ENCODE measurements at places on chromosomes 1 and 21.

GRCh38 chr1:169201084-169201619 lies 94.7 kb downstream of the ATP1B1 start:
- no peak for DNase-seq

DNA sequence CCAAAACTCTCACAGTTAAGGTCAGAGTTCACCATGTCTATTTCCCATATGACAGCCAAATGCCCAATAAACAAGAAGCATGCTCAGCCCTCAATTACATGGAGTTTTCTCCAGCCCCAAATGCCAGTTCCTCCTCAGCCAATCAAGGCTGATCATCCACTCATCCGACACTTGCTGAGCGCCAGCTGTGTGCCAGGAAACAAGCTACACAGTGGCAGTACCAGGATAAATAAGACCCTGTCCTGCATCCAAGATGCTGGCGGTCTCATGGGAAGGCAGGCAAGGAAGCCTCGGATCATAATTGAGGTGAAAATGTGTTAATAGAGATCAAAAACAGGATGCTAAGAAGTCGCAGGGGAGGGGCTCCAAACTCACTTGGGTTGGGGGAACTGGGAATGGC lies 7.7 kb downstream of the ZBTB17 start:
- no peak for DNase-seq

GRCh38 chr1:37556712-37557196 lies at the start of gene DNALI1:
DNALI1 (plus strand) TSS chr1:37556940; CDS start chr1:37556995, 55 bp downstream.
- DNase-seq: peak; percentile 44

DNA sequence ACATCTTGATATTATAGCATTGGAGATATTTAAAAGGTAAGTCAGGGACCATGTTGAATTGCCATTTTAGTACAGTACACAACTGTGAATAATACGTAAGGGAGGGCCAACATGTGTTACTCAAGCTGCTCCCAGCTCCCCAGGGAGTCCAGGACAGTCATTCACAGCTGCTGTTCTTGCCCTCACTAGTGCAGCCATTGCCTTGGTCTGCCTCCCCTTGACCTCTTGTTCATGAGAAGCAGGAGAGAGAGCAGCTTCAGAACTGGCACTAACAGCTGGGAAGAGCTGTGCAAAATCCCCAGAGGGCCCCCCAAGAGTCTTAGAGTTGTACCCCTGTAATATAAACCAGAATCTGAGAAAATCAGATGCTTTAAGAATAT lies 16.4 kb downstream of the TCEANC2 start:
- DNase-seq: no peak

- DNase-seq: peak; percentile 15
These were observed 38.9 kb downstream of the LEPR start for GRCh38 chr1:65459397-65459768.

- no peak for DNase-seq
These were observed 14.4 kb upstream of the PSMG1 start for GRCh38 chr21:39197448-39198233.

DNA sequence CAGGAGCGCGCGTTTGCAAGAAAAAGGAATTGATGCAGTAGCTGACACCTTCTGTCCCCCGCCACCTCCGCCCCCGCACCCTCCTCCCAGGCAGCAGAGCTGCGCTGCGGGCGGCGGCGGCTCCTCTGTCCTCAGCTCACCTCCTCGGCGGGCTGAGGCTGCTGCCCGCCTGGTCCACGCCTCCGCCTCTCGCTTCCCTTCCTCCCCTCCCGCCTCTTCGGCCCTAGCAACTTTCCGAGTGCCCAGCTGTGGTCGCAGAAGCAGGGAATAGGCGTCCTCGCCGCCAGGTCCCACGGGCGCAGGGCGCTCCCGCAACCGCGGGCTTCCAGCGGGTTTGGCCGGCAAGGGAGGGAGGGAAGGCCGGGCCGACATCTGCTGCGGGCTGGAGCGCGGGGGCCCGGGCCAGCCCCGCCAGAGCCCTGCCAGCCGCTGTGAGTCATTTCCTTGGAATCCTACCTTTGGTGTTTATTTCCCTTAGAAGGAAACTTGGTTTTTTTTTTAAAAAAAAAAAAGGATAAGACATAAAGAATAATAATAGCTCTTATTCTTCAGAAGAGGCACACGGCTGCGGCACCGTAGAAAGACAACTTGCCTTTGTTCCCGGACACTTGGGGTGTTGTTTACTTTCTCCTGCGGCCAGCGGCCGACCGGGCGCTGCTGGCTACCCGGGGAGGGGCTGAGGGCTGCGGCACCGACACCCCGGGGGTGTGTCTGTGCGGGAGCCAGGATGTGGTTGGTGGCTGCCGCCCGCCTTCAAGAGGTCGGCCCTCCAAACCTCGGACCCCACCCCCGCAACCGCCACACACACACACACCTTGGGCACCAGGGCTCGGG lies 1.1 kb downstream of the SERTAD4 start:
- DNase-seq: peak; percentile 51

- no peak for DNase-seq
These were observed 120.6 kb downstream of the LYPLAL1 start for GRCh38 chr1:219294251-219294650.

GRCh38 chr1:39653546-39654031 lies 14.1 kb upstream of the HEYL start:
- DNase-seq: peak; percentile 57

DNA sequence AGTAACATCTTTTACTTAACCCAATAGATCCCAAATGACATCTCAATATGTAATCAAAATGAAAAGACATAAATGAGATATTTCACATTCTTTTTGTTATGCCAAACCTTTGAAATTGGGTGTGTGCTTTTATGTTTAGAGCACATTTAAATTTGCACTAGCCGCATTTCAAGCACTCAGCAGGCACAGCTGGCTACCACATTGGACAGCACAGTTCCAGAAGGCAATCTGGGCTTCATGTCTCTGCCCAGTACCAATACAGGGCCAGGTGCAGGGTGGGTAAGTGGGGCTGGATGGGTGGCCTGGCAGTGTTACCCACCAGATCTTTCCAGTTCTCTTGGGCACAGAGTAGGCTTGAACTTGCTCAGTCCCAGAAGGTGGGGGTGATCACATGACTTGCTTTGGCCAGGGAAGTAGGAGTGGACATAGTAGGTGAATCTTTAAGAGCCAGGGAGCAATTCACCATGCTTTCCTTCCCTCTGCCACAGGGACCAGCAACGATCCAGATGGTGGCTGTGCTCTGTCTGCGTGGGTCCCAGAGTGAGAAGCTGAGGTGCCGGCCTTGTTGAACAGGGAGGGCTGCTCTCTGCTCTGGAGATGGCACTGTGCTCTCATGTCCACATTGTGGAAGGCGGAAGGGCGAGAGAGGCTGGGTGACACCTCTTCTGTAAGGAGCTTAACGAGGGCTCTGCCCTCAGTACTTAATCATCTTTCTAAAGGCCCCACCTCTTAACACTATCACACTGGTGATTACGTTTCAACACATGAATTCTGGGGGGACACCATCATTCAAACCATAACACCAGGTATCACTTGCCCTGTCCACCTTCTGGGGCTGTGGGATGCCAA lies 261.4 kb downstream of the GRIK3 start:
- no peak for DNase-seq

- DNase-seq: no peak
These were observed 85.3 kb upstream of the ARHGAP29 start for GRCh38 chr1:94322696-94323095.

GRCh38 chr1:22328331-22329147 lies 123.1 kb upstream of the ZBTB40 start:
- no peak for DNase-seq

DNA sequence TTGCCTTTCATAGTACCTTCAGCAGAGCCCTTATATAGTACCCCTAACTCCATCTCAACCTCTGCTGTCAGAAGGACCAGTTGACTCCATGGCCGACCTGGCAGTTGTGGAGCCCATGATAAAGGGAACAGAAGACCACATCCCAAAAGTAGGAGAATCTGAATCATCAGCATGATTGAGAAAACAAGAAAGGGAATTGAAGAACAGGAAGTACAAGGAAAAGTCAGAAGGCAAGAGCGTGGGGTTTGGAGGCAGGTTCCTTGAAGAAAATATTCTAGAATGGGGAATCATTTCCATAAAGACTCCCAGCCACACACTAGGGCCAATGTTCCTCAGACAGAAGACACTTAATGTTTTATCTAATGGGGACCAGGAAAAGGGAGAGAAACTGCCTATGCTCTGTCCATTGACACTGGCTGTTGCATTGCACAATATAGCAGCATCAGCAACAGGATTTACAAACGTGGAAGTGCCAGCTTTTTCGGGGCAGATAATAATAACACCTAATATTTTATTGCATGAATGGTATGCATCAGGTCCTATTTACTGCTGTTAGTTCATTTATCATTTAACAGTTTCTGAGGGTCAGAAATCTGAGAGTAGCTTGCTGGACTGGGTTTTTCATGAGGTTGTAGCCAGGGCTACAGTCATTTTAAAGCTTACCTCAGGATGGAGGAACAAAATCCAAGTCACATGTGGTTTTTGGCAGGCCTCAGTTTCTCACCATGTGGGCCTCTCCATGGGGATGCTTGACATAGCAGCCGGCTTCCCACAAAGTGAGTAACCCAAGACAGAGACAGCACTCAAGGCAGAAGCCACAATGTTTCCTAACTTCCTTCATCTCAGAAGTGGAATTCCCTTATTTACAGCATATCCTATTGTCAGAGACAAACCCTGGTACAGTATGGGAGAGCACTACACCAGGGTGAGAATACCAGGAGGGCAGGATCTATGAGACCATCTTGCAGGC lies 483.4 kb downstream of the PLPP3 start:
- no peak for DNase-seq

GRCh38 chr1:172960019-172960418 lies 90.7 kb downstream of the TNFSF18 start:
- DNase-seq: no peak

DNA sequence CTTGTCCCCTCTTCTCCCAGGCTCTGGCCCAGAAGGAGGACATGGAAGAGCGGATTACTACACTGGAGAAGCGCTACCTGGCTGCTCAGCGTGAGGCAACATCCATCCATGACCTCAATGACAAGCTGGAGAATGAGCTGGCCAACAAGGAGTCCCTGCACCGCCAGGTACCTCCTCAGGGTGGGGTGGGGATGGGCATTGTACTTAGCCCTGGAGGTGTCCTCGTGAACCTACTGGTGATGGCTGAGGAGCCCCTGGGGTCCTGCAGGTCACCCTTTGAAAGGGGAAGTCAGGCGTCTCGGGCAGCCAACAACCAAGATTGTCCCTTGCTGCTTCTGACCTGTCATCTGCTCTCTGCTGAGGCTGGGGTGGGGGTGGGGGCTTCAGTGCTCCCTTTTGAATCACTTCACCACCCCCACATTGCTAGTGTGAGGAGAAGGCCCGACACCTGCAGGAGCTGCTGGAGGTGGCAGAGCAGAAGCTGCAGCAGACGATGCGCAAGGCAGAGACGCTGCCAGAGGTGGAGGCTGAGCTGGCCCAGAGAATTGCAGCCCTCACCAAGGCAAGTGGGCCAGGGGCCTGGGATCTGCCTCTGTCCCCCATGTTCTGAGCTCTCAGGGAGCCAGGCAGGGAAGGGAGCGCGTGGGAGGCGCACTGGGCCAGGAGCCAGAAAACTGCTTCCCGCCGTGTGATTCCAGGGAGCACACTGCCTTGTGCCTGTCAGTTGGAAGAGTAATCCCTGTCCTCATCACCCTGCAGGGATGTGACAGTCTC lies 19.7 kb downstream of the PPFIA4 start:
- DNase-seq: no peak

GRCh38 chr1:11354893-11355553 lies 82.0 kb downstream of the UBIAD1 start:
- no peak for DNase-seq

- DNase-seq: no peak
These were observed 13.9 kb downstream of the DMAP1 start for GRCh38 chr1:44227211-44227610.

- no peak for DNase-seq
These were observed 6.7 kb downstream of the SLC19A1 start for GRCh38 chr21:45535341-45536081.

- DNase-seq: no peak
These were observed 7.9 kb downstream of the HLX start for GRCh38 chr1:220887202-220887519.

- no peak for DNase-seq
These were observed 168.5 kb upstream of the RUNX1 start for GRCh38 chr21:35217504-35218060.

DNA sequence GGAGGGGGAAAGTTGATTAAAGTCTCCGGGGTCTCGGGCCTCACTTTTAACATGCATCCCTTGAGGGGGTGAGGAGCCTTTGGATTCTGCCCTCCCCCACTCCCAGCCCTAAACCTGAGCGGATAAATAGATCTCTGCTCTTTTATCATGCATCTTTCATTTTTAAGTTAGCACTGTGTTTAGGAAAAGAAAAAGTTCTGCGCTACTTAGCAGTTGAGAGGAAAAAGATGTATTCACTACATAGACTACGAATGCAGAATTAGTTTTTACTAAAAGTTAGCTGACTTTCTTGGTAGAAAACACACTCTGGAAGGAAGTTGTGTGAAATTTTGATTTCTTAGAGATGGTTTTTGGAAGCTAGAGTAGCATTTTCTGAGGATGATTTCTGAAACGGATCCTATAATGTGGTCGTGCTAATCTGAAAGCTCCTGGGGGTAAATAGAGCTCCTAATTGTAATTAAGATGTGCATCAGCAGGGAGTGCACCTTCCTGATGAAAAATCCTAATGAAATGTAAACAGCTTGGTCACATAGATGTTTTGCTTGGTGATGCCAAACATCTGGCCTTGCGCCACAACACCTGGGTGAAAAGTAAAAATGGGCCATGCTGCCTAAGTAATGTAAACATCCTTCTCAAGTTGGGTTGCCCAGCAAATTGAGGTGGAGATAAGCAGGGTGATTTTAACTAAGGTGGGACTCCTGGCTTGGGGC lies 1.8 kb downstream of the ROR1 start:
- no peak for DNase-seq

GRCh38 chr1:94070865-94071264 lies 50.1 kb downstream of the ABCA4 start:
- DNase-seq: no peak

- DNase-seq: no peak
These were observed 6.0 kb downstream of the TATDN3 start for GRCh38 chr1:212797681-212798080.

DNA sequence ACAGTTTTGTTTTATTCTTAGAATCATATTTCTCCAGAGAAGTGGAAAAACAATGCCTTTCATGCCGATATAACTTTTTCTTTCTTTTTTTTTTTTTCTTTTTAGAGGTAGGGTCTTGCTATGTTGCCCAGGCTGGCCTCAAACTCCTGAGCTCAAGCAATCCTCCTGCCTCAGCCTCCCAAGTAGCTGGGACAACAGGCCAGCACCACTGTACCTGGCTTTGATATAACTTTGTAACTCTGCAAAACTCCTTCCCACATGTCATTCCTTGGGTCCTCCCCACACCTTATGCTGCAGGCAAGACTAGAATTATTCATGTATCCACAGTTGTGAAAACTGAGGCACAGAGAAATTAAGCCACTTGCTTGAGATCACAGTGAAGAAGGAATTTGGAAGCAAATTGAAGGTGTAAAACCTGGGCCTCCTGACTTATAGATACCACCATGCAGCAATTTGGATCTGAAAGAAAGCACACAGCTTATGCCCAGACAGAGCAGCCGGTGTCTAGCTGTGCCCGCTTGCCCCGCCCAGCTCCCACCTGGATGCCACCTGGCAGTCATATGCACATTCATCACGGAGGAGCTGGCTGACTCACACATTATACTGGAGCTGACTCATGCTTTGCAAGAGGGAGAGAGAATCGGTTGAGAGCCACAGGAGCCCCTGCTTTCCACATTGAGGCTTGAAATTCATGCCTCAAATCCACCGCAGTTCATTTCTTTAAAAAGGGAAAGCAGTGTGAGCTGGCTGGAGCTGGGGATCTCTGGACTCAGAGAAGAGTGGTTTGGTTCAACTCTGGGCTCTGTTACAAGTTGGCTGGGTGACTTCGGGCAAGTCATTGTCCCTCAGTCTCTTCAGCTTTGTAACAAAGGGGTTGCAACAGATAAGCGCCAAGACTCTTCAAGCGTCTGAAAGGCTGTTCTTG lies 8.3 kb upstream of the SLC2A1 start:
- DNase-seq: peak; percentile 58
